Effector memory CD8-positive, alpha-beta T cell (primary cell): ENCODE measurements at places on chromosomes 12 and 14.

DNA sequence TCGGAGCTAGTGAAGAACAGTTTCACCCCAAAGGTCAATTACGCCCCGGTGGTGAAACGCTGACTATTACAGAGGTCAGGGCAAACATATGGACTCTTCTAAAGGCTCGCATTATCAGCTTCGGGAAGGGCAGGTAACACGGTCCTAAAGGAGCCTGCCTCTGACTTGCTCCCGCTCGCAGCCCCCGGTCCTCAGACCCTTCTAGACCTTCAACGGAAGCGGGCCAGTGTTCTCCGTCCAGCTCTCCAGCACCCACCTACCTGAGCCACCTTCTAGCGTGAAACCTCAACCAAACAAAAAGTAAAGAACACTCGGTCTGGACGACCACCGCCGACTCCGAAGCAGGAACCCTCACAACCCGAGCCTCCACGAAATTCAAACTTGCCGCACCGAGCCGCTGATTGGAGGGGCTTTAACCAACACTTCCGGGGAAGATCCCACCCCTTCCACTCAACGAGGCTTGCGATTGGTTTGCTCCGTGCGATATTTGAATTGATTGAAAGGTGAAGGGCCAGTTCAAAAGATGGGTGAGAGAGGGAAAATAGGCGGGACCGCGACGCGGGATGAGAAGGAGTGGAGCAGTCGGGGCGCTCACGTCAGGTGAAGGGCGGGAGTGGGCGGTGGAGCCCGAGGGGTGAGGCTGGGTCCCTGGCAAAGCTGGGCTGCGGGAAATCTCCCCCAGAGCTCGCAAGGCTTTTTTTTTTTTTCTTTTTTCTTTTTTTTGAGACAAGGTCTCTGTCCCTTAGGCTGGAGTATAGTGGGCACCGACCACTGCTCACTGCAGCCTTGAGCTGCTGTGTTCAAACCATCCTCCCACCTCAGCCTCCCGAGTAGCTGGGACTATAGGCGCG is at the start of gene DLGAP5:
DLGAP5 (minus strand) TSS at position 383 of the 851 bp plus-strand sequence. CDS start 2,406 bp downstream, outside the sequence.
- no peaks in the 10 kb centered on the region for H3K27me3 ChIP-seq
- H3K36me3 ChIP-seq, result peaks cover 6% of the 10 kb centered on the region
- H3K27ac ChIP-seq, result peak within 1 kb of the TSS; percentile 59
- DNase-seq, result peak; percentile 81
- peak within 1 kb of the TSS; percentile 83 for H3K4me3 ChIP-seq

- no peak for DNase-seq
- no peaks in the 10 kb centered on the region for H3K27me3 ChIP-seq
- H3K4me1 ChIP-seq, result peaks cover 5% of the 10 kb centered on the region
- peaks cover 16% of the 10 kb centered on the region for H3K36me3 ChIP-seq
These were observed 7.2 kb downstream of the TPCN1 start for GRCh38 chr12:113228394-113229028.

GRCh38 chr12:122079532-122080081 is 1.1 kb downstream of the MLXIP start:
- H3K27me3 ChIP-seq, result no peaks in the 10 kb centered on the region
- H3K4me3 ChIP-seq, result peak overlapping the region; percentile 95
- H3K27ac ChIP-seq, result peak overlapping the region; percentile 92
- peaks cover 22% of the 10 kb centered on the region for H3K36me3 ChIP-seq
- H3K4me1 ChIP-seq, result peaks cover 42% of the 10 kb centered on the region
- DNase-seq, result no peak

DNA sequence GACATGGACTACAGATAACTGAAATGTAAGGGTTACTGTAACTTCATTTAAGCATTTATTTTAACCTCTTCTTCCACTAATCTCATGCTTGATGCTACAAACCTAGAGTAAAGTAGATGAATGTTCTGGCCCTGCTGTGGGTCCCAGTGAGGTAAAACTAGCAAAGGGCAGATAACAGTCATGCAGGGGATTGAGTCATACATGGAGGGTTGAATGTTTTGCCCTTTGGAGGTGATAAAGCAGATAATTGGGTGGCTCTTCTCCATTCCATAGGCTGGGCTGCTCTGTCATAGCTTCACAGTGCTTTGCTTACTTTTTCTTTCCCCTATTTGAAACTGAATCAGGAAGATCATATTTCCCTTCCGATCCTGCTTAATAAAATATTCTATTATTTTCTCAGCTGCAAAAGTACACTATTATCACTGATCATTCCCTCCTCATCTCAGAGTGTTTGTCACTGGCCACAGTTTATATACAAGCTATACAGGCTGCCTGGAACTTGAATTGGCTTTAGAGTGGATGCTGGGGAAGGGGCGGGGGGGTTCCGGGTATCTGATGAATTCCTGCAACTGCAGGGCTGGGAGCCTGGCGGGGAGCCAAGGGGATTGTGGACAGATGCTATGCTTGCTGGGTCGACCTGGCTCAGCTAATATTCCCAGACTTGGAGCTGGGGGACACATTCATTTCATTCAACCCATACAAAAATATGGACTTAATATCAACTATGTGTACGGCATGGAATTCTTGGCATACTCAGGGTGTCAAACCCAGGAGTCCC is 235.1 kb downstream of the NRXN3 start:
- H3K36me3 ChIP-seq, result no peaks in the 10 kb centered on the region
- H3K27me3 ChIP-seq, result peaks cover 10% of the 10 kb centered on the region
- no peak overlapping the region for H3K4me3 ChIP-seq
- no peak for DNase-seq
- H3K4me1 ChIP-seq, result no peaks in the 10 kb centered on the region
- H3K27ac ChIP-seq, result no peak overlapping the region

- H3K4me1 ChIP-seq, result no peaks in the 10 kb centered on the region
- no peak overlapping the region for H3K27ac ChIP-seq
- no peak for DNase-seq
- H3K36me3 ChIP-seq, result no peaks in the 10 kb centered on the region
- peaks cover 8% of the 10 kb centered on the region for H3K27me3 ChIP-seq
These were observed 1.4 kb downstream of the TMTC1 start for GRCh38 chr12:29782285-29782870.

DNA sequence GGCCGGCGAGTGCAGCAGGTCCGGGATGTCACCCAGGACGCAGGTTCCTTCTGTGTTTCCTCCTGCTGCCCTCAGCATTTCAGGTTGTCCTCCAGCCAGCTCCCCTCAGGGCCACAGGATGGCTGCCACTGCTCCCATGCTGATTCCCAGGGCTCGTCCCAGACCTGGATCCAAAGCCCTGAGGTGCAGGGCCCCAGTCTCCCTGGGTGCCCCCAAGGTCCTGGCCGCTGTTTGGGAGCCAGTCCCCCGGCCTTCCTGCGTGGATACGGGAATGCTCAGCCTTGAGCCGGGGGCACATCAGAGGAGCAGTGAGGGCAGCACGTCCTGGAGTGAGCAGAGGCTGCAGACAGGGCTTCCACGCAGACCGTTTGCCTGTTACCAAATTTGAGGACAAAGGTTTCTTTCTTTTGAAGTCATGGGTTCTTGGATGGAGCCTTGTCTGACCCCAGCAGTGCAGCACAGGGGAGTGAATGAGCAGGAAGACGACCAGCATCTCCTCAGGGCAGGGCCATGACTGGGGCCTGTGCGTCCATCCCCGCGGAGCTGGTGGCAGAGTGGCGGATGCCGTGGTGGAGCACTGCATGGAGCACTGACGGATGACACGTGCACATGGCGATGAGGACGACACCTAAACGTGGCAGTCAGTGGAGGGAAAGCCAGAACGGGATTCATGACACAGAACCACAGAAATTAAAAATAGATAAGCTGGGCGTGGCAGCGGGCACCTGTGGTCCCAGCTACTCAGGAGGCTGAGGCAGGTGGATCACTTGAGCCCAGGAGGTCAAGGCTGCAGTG is 12.5 kb upstream of the CACNA2D4 start:
- H3K27me3 ChIP-seq, result peaks cover 16% of the 10 kb centered on the region
- DNase-seq, result no peak
- no peak overlapping the region for H3K27ac ChIP-seq

- H3K4me1 ChIP-seq, result no peaks in the 10 kb centered on the region
- no peak overlapping the region for H3K27ac ChIP-seq
- H3K36me3 ChIP-seq, result no peaks in the 10 kb centered on the region
- no peak for DNase-seq
These were observed 274.2 kb upstream of the E2F7 start for GRCh38 chr12:77339610-77340009.

GRCh38 chr14:92352158-92352985 is 29.4 kb downstream of the SLC24A4 start:
- peaks cover 8% of the 10 kb centered on the region for H3K4me1 ChIP-seq
- H3K36me3 ChIP-seq, result peaks cover 2% of the 10 kb centered on the region
- no peak for DNase-seq

DNA sequence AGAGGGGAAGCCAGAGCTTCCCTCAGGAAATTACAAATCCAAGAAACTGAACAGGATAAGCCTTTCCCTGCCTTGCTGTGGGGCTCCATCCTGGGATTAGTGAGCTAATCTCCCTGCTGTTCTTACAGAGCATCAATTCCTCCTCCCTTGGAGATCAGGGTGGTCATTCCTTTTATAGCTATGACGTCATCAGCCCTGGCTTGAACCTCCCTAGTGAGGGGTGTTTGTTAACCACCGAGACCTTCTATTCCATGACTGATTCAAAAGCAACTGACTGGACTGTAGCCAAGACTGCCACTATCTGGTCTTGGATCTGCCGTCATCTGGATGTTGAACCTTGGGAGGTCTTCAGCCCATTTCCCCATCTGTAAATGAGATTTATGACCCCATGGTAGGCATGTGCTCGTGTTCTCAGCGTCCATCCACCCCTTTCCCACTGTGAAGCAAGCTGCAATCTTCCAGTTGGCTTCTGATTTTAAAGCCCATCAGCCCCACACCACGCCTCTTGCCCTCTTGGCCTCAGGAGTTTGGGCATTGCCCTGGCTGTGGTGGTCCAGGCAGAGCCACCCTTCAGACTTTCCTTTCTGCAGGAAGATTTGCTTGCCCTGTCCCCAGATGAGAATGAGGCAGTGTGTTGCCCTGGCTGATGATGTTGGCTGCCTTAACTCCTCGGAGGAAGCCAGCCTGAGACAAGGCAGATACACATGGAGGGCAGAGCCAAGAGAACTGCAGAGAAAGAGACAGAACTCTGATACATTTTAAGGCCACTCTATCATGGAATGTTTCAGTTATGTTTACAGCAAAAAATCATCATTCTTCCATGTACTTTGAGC is 59.6 kb upstream of the ACTN1 start:
- peaks cover 60% of the 10 kb centered on the region for H3K27me3 ChIP-seq
- no peak overlapping the region for H3K4me3 ChIP-seq
- no peaks in the 10 kb centered on the region for H3K36me3 ChIP-seq
- no peak overlapping the region for H3K27ac ChIP-seq
- DNase-seq, result no peak

DNA sequence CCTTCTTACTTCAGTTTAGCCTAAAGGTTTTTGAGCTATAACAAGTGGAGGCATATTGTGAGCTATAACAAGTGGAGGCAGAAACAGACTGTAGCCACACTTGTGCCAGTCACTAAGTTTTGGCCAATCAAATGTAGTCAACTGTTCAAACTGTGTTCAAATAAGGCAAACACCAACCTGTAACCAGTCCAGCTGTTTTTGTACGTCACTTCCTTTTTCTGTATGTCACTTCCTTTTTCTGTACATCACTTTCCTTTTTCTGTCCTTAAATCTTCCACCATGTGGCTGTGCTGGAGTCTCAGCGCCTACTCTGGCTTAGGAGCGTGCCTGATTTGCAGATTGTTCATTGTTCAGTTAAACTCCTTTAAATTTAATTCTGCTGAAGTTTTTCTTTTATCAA is 79.7 kb downstream of the FUT8 start:
- no peak overlapping the region for H3K27ac ChIP-seq
- H3K27me3 ChIP-seq, result no peaks in the 10 kb centered on the region
- no peak overlapping the region for H3K4me3 ChIP-seq

DNA sequence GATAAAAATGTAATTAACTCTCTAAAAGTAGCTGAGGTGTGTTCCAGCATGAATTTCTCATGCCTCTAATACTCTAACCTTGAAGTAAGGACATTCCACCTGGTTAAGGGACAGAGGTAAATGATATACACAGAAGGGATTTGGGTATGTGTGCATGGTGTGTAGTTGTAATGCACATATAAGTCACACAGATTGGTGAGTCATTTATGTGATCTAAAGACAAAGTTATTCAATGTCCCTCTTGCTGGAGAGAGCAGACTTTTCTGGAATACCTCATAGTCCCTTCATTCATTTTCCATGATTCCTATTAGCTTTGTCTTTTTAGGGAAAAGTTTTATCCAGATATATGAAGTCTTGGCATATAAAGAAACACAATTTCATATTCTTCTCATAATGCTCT is 234.9 kb downstream of the SNAPC1 start:
- H3K27me3 ChIP-seq, result peaks cover 10% of the 10 kb centered on the region
- DNase-seq, result no peak
- H3K4me1 ChIP-seq, result no peaks in the 10 kb centered on the region
- H3K27ac ChIP-seq, result no peak overlapping the region
- H3K4me3 ChIP-seq, result no peak overlapping the region

DNA sequence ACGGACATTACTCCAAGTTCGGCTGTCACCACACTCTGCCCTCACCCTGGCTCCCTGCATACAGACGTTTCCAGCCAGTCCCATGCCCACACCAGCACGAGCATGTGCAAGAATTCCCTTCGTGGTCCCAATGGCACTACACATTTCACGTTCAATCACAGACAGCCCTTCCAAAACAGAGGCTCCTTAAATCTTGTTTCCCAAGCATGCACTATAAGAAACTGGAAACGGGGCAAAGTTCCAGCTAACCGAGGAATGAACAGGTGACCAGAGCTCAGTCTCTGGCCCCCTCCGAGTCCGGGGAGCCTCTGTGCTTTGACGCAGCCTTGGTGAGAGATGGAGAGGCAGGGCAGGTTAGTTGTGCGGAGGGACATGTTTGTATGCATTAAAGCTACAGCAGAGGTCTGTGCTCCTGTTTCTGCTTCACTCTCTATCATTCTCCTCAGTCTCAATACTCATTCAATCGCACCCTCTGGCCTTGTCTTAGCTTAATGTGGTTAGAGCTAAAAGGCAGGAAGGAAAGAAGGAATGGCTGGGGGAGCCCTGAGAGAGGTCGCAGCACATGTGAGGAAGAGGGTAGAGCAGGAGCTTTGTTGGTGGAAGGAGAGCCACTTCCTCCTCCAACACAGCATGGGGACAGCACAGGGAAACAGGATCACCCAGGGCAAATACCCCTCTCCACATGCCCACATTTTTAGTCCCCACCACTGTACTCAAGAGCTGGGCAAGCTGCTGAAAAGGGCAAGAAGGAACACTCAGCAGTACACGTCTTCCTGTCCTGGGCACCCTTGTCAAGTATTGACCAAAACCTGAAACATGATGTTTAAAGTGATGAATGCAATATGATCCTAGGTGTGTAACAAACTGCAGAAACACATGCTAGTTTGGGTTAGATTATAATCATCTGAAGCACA is 12.2 kb upstream of the SELPLG start:
- DNase-seq, result no peak
- no peak overlapping the region for H3K4me3 ChIP-seq
- peaks cover 7% of the 10 kb centered on the region for H3K36me3 ChIP-seq
- no peak overlapping the region for H3K27ac ChIP-seq
- H3K4me1 ChIP-seq, result peaks cover 8% of the 10 kb centered on the region

DNA sequence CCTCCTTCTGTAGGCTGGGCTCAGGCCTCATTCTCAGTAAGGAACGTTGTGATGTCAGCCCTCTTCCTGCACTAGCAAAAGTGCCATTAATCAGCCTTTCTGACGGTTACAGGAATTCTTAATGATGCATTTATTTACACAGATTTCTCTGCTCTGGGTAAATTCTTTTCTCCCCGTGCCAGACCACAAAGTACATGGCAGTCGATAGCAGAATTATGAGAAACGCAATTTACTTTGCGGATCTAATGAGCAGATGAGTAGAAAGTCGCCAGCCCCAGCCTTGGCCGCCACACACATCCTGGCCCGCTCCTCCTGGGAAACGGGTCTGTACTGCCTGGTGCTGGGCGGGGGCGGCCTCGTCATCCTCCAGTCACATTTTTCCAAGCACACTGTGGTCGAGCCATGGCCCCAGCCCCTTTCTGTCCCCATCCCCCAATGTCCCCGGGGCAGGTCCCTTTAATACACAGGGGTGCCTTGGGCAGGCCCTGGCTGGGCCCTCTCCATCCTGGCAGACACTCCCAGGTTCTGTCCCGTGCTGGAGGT is 25.9 kb downstream of the NOC4L start:
- no peaks in the 10 kb centered on the region for H3K36me3 ChIP-seq
- peaks cover 9% of the 10 kb centered on the region for H3K27me3 ChIP-seq
